ENCODE measurements at places on chromosomes 12 and 14. TPM values are rescaled to one million over a fixed set of nuclear protein-coding genes. Genes with fewer than 3 reads are reported as not detected.

Gene RPGRIP1
- not detected for total RNA-seq

Gene GALNT6
- 52.7 TPM for total RNA-seq

Gene POTEG
- not detected for total RNA-seq

Gene SMIM41
- not detected for total RNA-seq

Gene GCH1
- total RNA-seq, result 3.2 TPM

Gene PTPRB
- total RNA-seq, result 92.9 TPM

Gene LRIG3
- total RNA-seq, result 126 TPM

Gene CAND1
- 120 TPM for total RNA-seq

Gene FAM161B
- total RNA-seq, result 1.9 TPM

Gene PUS1
- total RNA-seq, result 14.9 TPM

Gene KRT82
- total RNA-seq, result not detected

Gene ACVR1B
- 16.4 TPM for total RNA-seq

Gene PLEK2
- total RNA-seq, result 27.0 TPM

Gene KCNA5
- not detected for total RNA-seq

Gene DAD1
- 364 TPM for total RNA-seq

Gene CDKL1
- total RNA-seq, result 3.9 TPM
